ENCODE measurements at places on chromosomes 3 and 15.

DNA sequence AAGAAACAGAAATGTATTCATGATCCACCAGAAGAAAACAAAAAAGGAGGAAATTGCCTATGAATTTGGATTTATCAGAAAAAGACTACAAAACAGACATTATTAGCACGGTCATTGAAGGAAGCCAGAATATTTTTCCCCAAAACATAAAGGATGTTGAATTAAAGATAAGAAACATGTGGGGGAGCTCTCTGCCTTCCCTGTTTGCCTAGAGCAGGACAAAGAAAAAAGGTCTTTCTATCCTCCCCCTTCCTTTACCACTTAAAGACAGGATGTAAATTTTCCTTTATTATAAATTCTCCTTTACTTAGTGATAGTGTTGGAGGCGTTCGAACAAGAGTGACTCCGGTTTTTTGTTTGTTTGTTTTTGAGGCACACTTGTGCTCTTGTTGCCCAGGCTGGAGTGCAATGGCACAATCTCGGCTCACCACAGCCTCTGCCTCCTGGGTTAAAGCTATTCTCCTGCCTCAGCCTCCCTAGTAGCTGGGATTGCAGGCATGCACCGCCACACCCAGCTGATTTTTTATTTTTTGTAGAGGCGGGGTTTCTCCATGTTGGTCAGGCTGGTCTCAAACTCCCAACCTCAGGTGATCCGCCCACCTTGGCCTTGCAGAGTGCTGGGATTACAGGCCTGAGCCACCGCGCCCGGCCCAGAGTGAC, 14.9 kb upstream of the RPN1 start:
- DNase-seq, result no peak

- DNase-seq, result no peak
These were observed 16.1 kb downstream of the ZNF106 start for GRCh38 chr15:42474827-42475226.

DNA sequence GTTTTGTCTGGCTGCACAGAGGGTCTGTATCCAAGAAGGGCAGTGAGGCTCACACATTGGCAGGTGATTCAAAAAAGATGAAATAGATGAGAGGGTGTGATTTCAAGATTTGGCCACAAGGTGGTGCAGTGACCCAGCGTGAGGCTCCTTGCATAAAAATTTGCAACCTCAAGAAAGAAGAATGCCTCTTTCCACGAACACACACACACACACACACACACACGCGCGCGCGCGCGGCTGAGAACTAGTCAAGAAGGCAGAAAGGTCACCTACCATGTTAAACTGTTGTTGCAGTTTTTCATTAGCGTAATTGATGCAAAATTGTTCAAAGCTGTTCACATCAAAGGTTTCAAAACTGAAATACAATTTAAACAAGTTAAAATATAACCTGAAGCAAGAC, 39.2 kb downstream of the MYO5C start:
- DNase-seq, result peak; percentile 51

DNA sequence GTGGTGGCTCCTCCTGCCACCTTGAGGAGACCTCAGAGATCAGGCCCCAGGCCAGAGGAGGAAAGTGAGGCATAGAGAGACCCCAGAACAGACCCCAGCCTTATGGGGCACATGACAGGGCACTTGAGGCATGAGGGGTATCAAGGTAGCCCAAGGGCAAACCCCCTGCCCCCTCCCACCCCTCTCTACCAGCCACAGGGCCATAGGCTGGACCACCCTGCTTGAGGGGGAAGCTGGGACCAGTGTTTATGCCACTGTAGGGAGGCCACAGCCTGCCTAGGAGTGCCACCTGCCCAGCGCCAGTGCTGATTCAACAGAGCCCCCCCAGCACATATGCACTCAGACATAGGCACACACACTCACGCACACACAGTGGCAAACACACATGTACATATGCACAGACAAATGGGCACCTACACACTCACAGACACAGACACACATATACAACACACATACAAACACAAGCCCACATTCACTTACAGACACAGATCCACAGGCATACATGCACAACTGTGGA, 10.3 kb downstream of the MYL3 start:
- no peak for DNase-seq

GRCh38 chr3:125200731-125201139, 11.8 kb downstream of the SLC12A8 start:
- no peak for DNase-seq

GRCh38 chr3:193548406-193548805, 6.3 kb downstream of the ATP13A4 start:
- DNase-seq, result no peak

DNA sequence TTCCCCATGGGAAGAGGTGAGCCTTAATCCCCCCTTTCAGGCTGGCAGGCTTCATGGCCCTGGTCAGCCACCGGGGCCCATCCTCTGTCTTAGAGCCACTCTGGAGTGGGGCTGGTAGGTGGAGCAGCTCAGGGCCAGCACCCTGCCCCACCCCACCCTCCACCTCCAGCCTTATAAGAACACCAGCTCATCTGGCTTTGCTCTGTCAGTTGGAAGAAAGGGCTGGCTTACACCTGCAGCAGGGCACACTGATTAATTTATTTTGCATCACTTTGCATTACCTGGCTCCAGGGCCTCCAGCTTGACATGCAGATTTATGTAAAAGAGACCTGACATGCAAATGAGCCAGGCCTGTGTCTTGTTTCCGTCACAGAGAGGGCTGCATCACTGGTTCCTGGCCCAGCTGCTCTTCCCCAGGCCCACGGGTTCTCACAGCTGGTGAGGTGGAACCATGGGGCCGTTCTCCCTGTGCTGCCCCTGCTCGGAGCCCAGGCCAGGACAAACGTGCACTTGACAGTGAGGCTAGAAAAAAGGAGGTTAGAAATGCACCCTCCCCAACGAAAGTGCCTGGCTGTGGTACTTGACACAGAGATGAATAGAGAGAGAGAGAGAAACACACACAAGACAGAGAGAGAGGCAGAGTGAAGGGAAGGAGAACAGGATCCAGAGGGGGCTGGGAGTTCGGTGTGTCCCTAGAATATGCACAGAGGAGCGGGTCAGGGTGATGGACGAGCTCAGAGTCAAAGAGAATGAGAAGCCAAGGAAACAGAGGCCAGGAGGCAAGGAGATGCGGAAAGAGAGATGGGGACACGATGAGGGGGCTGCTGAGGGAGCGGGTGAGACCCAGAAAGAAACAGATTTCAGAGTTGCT, 44.5 kb upstream of the MAGEF1 start:
- DNase-seq, result no peak
